Mucosa of gallbladder (tissue), 1 donor: ENCODE measurements at places on chromosomes 4 and X. TPM values are rescaled to one million over a fixed set of nuclear protein-coding genes. Genes with fewer than 3 reads are reported as not detected.

Gene SLC4A4
- total RNA-seq, result 225 TPM

Gene COL4A6
- total RNA-seq, result 109 TPM

Gene ZXDA
- 8.4 TPM for total RNA-seq

Gene ENAM
- 9.6 TPM for total RNA-seq

Gene CT47B1
- total RNA-seq, result not detected

Gene PITX2
- total RNA-seq, result 4.2 TPM

GRCh38 chrX:101550362-101550750, at the start of gene ARMCX1:
TSS of gene ARMCX1 (plus strand) at chrX:101550547. CDS start at chrX:101552931, 2,384 bp downstream.
- peak; percentile 69 for DNase-seq

GRCh38 chr4:66736606-66737005, 808.7 kb downstream of the CENPC start:
- no peak for DNase-seq

GRCh38 chr4:13455411-13455810, 28.7 kb downstream of the RAB28 start:
- no peak for DNase-seq

DNA sequence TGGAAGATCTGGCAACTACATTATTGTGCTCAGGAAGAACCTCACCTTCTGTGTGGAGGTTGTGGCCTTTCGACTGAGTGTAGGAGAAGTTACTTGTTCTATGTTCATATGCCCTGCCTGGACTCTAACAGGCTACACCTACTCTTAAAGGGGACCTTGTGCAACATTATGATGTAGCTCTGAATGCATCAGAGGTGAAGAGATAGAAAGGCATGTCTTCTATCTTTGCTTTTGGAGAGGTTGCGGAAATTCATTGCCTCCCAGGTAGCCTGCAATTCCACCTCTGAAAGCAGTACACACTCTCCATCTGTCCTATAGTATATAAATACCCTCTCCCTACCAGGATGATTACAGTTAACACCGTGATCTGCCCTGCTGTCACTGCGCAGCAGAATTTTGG, 7.1 kb upstream of the SLAIN2 start:
- no peak for DNase-seq

GRCh38 chr4:41160012-41160789, 54.1 kb downstream of the APBB2 start:
- DNase-seq, result no peak

DNA sequence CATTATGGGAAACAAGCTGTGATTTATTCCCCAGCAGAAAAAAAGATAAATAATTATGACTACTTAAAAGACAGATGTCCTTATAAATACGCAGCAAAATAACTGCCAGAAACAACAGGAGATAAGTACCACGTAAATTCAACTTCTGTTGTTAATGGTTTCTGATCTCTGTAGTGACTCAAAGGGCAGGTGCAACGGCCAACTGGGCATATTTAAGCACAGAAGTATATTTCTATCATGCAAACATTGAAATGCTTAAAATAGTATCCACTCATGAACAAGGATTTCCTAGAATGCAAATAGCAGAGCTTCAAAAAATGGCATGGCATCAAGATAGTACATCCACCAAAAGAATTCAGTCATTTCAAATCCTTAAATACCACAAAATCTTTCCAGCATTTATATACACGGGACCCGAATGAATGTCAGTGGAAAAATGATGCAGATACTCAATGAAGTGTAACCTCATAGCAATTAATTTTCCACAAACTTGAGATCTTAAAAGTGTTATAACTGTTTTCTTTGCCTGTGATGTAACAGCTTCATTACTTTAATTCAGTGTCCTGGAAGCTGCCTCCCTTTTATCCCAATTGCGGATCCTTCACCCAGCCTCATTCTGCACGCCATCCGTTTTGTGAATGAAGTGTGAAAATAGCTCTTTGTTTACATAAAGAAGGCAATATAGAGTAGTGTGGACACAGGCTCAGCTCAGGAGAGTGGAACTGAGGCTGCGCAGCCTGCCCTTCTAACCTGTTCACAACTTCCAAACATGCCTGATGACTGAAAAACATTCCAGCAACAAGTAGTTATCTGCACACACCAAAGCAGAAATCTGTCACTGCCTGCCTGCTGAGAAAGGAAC, 10.2 kb downstream of the PDGFC start:
- no peak for DNase-seq

DNA sequence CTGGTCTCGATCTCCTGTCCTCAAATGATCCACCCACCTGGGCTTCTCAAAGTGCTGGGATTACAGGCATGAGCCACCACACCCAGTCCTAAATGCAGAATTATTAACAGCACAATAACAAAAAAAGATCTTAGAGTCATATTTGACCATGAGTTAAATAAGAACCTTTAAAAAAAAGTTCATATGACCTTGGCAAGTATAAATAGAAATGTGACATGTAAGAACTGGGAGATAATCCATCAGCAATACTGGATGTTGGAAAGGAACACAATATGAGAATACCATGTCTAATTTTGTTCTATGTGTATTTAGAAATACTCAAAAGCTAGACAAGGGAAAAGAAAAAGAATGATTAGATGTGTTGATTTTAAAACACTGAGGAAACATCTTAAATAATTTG, 231.6 kb downstream of the RAPGEF2 start:
- DNase-seq, result no peak

DNA sequence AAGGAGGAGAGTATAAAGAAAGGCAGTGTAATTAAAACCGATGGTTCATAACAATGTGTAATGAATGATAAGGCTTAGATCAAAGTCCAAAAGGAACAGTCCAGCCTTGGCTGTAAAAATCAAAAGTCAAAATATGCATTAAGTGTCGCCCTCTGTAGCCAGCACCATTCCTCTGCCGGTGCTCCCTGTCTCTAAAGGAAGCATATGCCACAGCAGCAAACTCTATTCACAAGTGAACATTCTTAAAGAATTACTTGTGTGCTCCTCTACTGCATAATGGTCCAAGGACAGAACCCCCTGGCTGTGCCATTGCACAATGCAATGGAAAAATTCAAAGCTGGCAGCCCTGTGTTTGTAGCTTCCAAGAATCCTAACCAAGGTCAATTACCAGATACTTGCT, 16.3 kb upstream of the MBNL3 start:
- no peak for DNase-seq

- no peak for DNase-seq
Measured at GRCh38 chrX:1592470-1593142, 1.2 kb downstream of the AKAP17A start.

DNA sequence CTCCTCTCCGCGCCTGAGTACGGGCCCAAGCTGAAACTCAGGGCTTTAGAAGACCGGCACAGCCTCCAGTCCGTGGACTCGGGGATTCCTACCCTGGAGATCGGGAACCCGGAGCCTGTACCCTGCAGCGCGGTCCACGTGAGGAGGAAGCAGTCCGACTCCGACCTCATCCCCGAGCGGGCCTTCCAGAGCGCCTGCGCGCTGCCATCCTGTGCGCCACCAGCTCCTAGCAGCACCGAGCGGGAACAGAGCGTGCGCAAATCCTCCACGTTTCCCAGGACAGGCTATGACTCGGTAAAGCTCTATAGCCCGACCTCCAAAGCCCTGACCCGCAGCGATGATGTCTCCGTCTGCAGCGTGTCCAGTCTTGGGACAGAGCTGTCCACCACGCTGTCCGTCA, 13.9 kb downstream of the TBC1D14 start:
- DNase-seq, result no peak

DNA sequence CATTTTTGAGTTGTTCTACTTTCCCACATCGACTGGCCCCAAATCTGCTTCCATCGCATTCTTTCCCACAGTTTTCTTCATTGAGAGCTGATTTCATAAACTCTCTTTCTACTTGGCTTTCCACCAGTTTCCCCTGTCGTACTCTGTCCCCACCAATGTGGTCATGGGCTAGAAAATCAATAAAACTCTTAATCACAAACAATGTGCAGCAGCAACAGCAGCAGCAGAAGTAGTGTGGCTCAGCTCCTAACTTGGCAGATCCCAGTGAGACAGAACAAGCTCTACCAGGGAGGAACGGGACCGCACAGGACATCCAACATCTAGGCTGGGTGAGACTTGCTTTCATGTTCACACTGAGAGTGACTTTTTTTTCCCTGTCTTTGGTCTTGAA, 3.1 kb upstream of the SETD7 start:
- DNase-seq, result peak; percentile 49

- no peak for DNase-seq
Measured at GRCh38 chr4:2462992-2463762, 5.7 kb upstream of the RNF4 start.

- no peak for DNase-seq
Measured at GRCh38 chr4:123785538-123785937, 388.9 kb downstream of the SPRY1 start.

DNA sequence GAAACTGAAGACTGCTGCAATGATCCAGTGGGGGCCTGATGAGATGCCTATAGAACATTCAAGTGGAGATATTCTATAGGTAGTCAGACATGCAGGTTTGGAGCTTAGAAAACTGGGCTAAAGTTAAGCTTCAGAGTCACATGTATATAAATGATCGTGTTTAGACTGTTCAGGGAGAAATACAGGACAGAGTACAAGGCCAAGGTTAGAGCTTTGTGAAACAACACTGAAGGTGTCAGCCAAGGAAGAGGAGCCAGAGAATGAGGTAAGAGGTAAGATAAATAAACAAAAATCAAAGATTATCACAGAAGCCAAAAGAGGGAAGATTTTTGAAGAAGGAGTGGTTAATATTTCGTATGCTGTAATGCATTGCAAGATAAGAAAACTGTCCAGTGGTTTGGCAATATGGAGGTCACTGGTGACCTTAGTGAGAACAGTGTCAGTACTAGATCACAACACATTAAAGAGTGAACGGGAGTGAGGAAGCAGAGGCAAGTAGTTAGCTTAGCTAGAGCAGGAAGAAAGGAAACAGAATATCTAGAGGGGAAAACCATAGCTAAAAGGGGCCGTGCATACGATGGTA, 58.0 kb upstream of the KLHL13 start:
- peak; percentile 20 for DNase-seq

- peak; percentile 27 for DNase-seq
Measured at GRCh38 chr4:168631241-168632162, 134.7 kb downstream of the PALLD start.

GRCh38 chr4:176013476-176014247, 52.0 kb upstream of the WDR17 start:
- DNase-seq, result no peak

GRCh38 chr4:165079476-165079875, 25.8 kb downstream of the TRIM75 start:
- DNase-seq, result peak; percentile 38

DNA sequence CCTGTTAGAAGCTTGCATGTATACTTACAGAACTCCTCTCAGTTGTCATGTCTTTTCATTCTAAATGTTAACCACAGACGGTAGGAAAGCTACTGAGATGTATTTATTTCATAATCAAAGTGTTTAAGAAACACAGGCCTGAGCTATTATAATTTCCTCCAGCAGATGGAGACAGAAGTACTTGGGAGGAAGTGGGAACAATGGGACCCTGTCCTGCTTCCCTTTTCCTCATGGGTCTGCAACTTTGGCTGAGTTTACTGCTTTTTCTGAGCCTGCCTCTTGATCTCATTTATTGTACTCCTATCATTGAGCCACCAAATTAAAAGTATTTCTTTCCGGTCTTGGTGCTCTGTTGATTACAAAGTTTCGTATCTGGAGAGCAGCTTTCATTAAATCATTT, 67.7 kb upstream of the SPANXN2 start:
- no peak for DNase-seq
